ENCODE measurements at places on chromosomes 3 and 15.

GRCh38 chr3:183554377-183554776, 1.1 kb downstream of the KLHL6 start:
- no peak for DNase-seq

GRCh38 chr3:50637011-50637410, 20.1 kb downstream of the MAPKAPK3 start:
- DNase-seq, result no peak

GRCh38 chr3:56254835-56255234, 213.4 kb downstream of the ERC2 start:
- no peak for DNase-seq

DNA sequence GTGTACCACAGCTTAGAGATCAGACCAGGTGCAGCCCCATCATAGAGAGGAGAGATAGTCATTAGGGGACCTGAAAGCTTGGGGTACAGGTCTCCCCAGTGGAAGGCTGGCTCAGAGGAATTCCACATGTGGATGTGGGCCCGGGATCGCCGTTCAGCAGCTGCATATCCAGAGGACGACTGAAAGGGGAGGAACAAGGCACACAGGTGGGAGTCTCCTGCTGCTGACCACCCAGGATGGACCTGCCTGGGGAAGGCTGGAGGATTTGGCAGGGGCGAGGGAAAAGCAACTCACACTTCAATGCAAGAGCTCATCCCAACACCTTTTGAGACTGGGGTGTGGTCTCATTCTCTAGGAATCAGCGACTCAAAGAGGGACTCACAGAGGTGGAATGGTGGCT, 25.0 kb upstream of the MRPS22 start:
- no peak for DNase-seq

GRCh38 chr3:126399351-126399735, 4.6 kb downstream of the CFAP100 start:
- no peak for DNase-seq

DNA sequence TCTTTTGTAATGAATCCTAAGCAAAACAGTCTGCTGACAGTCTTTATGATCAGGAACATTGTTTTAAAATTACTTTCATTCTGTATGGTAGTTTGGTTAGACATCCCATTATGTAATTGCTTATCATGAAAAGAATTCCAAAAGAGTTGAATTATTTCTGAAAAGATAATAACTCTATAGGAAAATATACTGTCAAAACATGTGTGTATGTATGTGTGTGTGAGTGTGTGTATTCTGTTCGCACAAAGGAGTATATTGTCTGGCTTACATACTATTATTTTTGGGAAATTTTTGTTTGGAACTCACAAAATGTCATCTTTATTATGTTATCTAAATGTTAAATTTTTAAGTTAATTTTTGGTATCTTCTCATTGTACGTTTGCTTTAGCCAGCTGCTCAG, 1075.9 kb downstream of the ZPLD1 start:
- DNase-seq, result no peak

GRCh38 chr15:39472621-39473297, 108.1 kb upstream of the THBS1 start:
- DNase-seq, result no peak

Measured in activated CD4-positive, CD25-positive, alpha-beta regulatory T cell treated with anti-CD3 and anti-CD28 coated beads, Interleukin-2, amount 50 U/mL, for 16 hours (primary cell).